ENCODE measurements at places on chromosomes 2 and 18.
A peak's percentile ranks its signal among the peaks of the same experiment; 100 is the strongest.

DNA sequence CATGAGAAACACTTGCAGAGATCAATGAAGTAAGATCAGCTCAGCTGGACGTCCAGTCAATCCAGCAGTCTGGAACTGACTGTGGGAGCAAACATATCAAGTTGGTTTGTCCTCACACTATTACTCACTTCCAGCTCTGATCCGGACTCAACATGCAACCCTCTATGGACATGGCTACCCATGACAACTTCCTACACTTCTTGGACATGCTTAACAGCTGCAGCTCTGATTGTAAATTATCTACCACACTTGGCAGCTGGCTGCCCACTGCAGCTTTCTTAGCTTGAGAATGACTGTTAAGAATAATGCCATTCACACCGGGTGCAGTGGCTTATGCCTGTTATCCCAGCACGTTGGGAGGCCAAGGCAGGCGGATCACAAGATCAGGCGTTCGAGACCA is 429.8 kb downstream of the EPHA4 start:
- no peak for DNase-seq

DNA sequence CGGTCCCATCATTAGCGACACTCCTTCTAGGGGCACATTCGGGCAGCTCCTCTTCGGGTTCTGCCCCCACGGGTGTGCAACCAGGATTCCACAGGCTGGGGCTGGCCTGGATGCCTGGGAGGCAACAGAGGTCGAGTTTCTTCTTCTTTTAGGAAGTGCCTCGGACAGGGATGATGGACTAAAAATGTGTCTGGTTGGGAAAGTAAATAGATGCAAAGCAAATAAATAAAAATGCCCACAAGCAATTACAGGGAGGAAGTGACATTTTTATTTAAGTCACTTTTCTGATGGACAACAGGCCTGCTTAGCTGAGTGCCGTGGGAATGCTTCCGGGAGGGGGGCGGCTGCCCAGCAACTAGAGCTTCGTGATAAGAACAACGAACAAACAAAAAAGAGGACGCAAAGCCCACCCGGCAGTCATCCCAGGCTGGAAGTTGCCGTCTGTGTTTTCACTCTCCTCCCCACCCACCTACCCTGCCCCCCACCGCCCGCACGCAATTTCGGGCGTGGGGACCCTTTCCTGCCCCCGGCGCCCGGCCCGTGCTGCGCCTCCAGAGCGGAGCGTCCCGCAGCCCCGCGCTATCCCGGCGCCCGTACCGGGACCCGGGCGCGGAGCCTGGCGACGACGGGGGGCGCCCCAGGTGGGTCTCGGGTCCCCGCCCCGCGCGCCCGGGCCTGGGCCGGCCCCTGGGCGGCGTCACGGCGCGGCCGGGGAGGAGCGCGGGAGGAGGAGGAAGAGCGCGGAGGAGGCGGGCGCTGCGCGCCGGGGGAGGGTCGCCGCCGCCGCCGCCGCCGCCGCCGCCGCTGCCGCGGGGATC is 412 bp upstream of the NCK2 start:
- DNase-seq, result peak; percentile 53

GRCh38 chr2:177876950-177877349 is 195.6 kb downstream of the PDE11A start:
- DNase-seq, result no peak

DNA sequence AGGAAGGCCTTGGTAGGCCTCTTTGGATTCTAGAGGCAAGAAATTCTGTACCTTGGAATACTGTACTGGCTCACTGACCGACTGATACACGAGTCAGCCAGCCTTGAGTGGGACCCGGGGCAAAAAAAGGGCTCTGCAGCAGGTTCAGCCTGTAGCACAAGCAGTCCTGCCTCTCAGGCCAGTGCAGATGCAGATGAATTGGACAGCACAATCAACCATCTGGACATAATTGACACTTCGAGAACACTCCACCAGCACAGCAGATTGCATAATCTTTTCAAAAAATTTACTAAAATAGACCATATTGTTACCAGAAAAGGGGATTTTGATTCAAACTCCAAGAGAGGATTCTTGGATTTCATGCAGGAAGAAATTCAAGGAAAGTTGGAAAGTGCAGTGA is 241.6 kb downstream of the RPIA start:
- no peak for DNase-seq

- DNase-seq, result no peak
These were observed 2.1 kb downstream of the HADHB start for GRCh38 chr2:26246818-26247217.

GRCh38 chr2:45724335-45724734 is 72.9 kb downstream of the PRKCE start:
- no peak for DNase-seq

DNA sequence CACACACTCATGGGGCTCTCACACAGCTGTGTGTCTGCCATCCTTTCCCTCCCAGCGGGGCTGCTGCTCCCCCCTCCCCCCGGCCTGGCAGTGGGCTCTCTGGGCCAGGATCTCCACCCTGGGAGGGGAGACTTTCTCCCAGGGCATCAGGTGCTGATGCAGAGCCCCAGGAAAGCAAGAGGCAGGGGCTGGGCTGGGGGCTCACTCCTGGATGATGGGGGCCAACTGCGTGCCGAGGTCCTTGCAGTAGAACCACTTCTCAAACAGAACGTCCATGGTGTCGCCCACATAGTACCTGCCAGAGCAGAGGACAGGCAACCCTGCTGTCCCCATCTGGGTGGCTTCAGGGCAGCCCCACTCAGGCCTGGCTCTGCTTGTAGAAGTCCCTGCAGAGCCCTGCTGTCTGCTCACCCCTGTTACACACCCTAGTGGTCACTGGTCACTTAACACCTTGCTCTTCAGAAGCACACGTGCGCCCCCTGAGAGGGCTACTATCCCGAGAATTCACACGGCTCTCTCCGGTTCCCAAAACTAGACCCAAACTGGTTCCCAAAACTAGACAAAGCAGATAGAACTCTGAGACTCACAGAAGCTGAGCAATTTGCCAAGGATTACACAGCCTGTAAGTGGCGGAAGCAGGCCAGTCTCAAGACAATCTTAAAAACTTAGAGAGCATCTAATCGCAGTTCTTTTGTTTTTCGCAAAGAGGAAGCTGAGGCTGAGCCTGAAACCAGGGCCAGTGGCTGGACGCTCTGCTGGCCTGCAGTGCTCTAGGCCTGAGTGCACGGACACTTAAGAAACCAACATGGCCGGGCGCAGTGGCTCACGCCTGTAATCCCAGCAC is 6.6 kb upstream of the OXER1 start:
- DNase-seq, result no peak

DNA sequence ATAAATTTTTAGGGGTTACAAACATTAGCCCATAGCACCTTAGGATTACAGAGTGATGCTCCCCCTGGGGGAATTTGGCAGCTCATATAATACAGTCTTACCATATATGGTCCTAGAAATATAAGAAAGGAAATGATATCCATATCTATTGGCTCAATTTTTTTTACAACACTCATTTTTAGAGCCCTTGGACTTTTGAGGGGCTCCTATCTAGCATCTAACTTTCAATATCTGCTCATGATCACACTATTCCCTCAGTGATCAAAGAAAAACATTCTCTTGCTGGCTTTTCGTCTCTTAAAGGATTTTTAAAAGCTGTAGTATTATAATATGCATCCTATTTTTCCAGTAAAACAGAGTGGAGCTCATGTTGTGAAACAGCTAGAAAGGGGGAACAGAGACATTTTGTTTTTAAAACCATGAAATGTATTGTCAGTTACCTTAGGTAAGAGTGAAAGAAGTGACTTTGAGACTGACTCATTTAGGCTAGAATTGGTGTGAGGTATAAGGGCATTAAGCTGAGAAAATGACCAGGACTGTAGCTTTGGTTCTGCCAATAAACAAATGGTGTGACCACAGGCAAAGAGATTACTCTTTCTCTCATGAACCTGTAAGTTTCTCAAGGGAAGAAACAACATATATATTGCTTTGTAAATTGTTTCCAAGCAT is 65.8 kb downstream of the ALPK2 start:
- no peak for DNase-seq

DNA sequence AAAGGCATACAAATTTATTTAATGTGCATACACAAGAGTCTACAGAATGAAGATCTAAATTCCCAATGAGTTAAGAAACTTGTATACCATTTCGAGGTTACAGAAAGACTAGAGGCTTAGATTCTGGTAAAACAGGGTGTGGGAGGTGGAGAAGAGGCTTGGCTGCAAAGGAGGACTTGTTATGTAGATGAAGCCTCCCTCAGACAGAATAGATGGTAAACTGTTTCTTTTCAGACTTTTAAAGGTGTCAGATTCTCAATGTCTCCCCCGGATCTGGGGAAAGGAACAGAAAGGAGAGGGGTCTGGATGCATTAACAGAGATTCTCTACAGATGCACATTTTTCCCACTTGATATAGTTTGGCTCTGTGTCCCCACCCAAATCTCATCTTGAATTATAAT is 126.0 kb downstream of the ST6GAL2 start:
- no peak for DNase-seq

DNA sequence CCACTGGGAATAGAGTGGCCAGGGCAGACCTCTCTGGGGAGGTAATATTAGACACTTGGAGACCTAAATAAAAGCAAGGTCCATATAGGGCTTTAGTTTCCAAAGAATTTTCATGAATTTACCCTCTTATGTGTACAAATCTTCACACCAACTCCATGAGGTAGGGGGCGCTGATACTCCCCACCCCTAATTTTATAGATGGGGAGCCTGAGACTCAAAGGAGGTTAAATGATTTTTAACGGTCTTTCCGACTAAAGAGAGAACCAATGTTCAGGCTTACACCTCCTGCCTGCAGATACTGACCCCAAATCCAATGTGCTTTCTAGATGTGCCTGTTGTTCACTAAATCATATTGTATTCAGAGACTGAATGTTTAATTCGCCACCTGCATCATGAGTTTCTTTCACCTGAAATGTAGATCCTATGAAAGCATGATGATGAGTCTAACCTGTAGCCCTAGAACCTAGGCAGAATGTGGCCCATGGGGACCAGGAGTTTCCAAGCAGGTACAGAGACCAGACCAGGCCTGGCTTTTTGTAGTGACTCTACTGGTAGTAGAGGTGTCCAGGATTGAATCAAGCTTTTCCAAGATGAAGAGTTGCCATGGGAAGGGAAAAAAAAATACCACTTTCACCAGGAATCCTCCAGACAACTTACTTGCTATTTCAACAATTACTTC is 16.8 kb upstream of the PAX3 start:
- DNase-seq, result no peak

- no peak for DNase-seq
These were observed 157.0 kb upstream of the TNP1 start for GRCh38 chr2:217016796-217017419.

DNA sequence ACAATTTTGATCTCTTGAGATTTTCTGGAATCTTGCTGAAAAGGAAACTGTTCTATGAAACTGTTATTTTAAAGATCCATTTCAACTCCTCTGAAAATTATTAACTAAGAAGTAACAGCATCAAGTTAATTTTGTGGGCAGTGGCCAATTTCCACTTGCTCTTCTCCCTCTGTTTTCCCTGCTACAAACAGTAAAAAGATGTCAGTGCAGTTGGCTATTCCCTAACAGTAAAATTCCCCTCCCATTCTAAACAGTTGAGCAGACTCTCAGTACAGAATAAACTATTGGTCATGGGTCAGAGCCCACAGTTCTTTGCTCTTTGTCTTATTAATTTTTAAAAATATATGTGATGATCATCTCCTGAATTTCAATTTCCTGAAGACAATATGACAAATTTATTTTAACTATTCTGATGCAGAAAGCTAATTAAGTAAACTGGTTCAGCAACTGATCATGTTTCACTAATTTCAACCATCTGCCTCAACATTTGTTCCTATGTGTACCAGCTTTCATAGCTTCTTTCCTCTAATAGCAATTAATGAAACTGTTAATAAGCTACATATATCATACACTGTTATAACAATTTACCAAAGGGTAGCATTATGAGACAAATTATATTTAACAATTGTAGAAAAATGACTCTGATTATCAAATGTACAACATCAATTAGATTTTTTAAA is 41.1 kb upstream of the GALNT5 start:
- no peak for DNase-seq

- no peak for DNase-seq
These were observed 9.3 kb downstream of the RMC1 start for GRCh38 chr18:23512641-23513040.

Measured in activated CD4-positive, alpha-beta T cell treated with anti-CD3 and anti-CD28 coated beads for 1 hour (primary cell).